ENCODE measurements at places on chromosomes 5 and 9.

GRCh38 chr5:86038566-86038965 is 579.2 kb upstream of the COX7C start:
- no peak for DNase-seq

DNA sequence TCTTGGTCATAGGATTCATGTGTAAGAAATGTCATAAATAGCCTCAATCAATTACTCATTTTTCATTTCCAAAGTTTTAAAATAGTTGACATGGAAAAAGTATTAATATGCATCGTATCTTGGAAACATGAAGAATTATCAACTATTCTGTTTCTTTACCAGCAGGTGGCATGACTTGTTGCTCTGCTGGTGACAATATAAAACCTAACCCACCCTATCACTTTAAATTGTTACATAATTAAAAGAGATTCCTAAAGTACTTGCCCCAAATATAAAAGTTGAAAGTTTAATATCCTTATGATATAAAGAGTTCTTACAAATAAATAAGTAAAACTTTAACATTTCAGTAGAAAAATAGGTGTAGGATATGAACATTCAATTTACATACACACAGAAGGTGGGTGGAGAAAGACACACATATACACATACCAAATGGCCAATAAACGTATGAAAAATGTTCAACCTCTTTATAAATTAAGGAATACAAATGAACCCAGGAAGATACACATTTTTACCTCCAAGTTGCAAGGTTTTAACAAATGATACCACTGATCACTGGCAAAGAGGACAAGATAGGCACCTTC is 30.6 kb downstream of the MAP1B start:
- DNase-seq, result no peak

- DNase-seq, result no peak
Observed at GRCh38 chr5:157540707-157541446, 34.7 kb downstream of the ADAM19 start.

DNA sequence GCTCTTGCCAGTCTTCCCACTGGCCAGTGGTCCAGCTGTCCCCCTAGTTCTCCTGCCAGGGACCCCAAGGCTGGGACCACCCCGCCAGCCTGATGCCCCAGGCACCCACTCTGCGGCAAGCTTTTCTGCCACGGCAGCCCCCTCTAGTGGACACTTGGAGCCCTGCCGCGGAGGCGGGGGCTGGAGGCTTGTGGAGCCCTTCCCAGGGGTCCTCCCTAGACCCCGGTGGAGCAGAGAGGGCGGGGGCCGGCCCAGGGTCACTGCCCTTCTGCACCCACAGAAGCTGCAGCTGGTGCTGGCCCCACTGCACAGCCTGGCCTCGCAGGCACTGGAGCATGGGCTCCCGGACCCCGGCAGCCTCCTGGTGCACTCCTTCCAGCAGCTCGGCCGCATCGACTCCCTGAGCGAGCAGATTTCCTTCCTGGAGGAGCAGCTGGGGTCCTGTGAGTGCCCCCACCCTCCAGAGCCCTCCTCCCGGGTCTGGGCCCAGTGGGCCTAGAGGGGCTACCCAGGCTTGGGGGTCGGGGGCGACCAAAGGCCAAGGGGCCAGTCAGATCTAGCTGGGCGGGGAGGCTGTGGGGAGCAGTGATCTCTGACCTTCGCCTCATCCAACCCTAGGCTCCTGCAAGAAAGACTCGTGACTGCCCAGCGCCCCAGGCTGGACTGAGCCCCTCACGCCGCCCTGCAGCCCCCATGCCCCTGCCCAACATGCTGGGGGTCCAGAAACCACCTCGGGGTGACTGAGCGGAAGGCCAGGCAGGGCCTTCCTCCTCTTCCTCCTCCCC is 9.1 kb downstream of the EGFL7 start:
- no peak for DNase-seq

DNA sequence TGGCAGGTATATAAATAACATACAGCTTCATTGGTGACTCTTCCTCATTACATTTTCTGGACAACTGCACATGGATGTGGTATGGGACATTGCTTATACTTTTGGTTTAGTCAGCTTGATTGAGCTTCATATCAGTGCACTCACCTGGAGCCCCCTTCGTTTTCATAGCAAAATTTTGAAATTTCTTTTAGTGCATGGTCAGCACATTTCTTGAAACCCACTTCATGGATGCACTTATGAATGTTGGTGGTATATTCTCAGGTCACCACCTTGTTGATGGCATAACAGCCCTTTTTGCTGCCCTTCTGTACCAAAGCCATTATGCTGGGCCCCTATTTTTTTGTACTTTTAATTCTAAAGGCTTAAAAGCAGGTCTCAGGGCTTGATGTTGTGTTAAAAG is 16.7 kb upstream of the LRRC70 start:
- DNase-seq, result no peak

DNA sequence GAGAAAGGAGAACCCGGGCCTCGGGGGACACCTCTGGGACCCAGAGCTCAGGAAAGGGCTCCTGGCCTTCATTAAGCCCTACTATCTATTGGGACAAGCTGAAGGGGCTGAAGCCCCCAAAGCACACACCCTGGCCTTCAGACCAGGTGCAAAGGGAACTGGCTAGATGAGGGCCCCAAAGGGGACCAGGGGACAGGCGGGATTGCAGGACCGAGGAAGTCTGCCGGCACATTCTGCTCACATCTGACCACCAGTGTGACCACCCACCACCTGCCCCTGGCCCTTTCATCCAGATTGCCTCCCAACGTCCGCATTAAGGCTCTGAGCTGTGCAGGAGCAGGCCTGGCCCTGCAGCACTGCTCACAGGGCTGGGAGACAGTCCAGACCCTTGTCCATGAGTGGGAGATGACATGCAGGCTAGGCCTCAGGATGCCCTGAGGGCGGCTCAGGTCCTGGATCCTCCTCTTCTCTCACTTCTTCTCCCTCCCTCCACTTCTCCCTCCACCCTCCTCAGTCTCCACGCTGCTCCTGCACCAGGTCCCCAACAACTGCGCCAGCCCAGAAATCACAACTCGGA is 19.2 kb downstream of the PSD2 start:
- DNase-seq, result no peak

DNA sequence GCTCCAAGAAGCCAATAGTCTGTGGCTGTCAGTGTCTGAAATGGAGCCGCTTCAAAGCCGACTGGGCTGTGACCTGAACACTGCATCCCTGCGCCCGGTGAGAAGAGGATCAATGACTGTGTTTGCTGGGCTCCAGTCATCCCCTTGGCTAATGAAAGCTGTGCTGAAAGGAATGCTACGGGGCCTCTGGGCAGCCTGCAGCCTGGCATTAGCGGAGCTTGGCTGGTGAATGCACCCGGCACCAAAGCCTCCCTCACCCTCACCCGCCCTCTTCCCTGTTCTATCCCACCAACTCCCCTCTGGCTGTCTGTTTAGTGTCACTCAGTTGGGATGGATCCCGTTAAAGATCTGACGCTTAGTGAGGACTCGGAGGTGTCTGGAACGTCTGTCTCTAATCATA is 355.3 kb downstream of the BNC2 start:
- no peak for DNase-seq

DNA sequence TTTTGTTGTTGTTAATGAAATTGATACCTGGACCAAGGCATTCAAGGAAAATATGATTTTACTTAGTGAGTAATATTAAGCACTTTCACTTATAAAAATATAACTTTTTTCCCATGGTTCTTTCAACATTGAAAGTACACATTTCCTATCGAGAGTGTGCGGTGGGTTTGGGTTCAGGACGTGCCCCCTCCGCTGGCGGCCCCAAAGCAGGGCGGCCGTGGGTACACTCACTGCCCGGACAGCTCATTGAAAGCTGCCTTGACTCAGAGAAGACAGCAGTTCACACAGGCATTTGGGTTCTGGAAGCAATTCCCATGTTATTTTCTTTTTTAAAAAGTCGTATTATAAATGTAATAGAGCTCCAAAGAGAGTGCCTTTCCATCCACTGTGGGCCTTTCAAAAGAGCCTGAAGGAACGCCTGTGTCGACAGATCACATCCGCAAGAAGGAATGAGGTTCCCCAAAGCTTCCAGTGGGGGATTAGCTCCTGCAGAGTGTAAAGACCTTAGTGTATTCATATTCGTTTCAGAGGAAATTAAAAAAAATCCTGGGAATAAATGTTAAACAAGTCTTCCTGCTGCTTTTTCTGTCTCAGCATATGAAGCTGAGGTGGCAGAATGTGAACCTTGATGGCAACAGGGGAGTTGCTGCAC is 74.3 kb downstream of the PRDM6 start:
- no peak for DNase-seq

GRCh38 chr5:14118551-14119320 is 24.4 kb upstream of the TRIO start:
- DNase-seq, result no peak

- DNase-seq, result no peak
Observed at GRCh38 chr9:16680975-16681651, 189.4 kb downstream of the BNC2 start.

- DNase-seq, result no peak
Observed at GRCh38 chr9:37486616-37487548, 1.1 kb downstream of the POLR1E start.

GRCh38 chr9:677461-678097 is 163.9 kb upstream of the DMRT1 start:
- no peak for DNase-seq

DNA sequence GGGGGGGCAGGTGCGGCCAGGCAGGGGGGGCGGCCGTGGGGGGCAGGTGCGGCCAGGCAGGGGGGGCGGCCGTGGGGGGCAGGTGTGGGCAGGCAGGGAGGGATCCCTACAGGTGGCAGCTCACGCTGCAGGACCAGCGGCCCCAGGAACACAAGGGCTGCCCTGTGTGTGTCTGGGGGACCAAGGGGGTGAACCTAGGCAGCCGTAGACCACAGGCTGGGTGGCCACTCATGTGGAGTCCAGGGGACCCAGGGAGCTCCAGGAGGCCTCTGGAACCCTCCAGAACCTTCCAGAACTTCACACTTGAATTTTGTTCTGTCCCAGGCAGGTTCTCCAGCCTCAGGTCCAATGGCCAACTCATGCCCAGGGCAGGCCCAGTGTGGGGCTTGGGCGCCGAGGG is 51.6 kb upstream of the EGFL7 start:
- no peak for DNase-seq

GRCh38 chr5:53240661-53241060 is 131.1 kb upstream of the MOCS2 start:
- DNase-seq, result no peak

GRCh38 chr9:29322240-29322639 is 1749.0 kb upstream of the C9orf72 start:
- DNase-seq, result no peak

GRCh38 chr9:11347437-11347836 is 734.6 kb upstream of the PTPRD start:
- no peak for DNase-seq

Measured in H1 (cell line).